ENCODE measurements at places on chromosomes 2 and 18. TPM values are rescaled to one million over a fixed set of nuclear protein-coding genes. Genes with fewer than 3 reads are reported as not detected.

GATA6 gene
- total RNA-seq = 35.0 TPM

CYTIP gene
- 5.9 TPM for total RNA-seq

GAL3ST2 gene
- total RNA-seq = 0.85 TPM

CRYGC gene
- total RNA-seq = not detected

CXCR2 gene
- total RNA-seq = not detected

NPHP1 gene
- 5.6 TPM for total RNA-seq

HOXD9 gene
- not detected for total RNA-seq

MAP3K2 gene
- total RNA-seq = 40.8 TPM

REG3A gene
- total RNA-seq = not detected

All from regular cardiac myocyte (primary cell).